ENCODE measurements at places on chromosomes 13 and 19. TPM values are rescaled to one million over a fixed set of nuclear protein-coding genes. Genes with fewer than 3 reads are reported as not detected.

GRCh38 chr19:8900421-8900820 lies 68.2 kb downstream of the MBD3L1 start:
- no peak for DNase-seq

DNA sequence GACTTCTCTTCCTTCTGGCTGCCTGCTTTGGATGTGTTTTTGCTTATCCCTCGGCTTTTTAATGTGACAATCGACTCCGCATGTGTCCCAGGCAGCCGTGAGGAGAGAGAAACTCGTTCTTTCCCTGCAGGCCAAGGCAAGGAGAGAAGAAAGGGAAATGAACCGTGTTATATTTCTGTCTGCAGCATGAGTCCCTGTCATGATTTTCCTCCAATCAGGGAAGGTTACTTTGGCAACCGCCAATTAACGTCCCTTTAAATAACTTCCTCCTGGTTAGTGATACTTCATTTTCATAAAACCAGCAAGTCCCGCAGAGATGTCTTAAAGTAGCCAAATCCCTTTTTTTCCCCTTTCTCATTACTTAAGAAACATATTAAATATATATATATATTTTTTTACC lies 42.6 kb downstream of the RFC3 start:
- no peak for DNase-seq

- no peak for DNase-seq
These were observed 38.6 kb downstream of the SCEL start for GRCh38 chr13:77574096-77574495.

DNA sequence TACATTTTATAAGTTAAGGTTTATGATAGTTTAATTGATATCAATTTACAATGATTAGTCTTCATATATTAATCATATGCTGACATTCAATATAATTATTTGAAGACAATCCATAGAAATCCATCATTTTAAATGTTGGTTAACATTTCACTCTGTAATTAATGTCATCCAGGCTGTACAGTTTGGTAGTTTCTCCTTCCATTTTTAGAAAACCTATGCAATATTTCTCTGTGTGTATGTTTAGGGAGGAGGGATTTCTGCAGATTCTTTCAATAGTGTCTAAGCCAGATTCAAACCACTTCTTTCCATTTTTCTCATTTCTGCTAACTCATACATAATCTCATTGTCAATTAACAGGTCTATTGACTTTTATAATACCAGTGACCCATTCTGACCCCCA lies 1159.0 kb upstream of the ATXN8OS start:
- DNase-seq: no peak

- DNase-seq: no peak
These were observed 27.4 kb upstream of the AKT2 start for GRCh38 chr19:40312533-40312932.

- DNase-seq: no peak
These were observed 137.7 kb downstream of the SOX1 start for GRCh38 chr13:112204346-112205327.

The SIGLEC6 gene
- not detected for total RNA-seq
